ENCODE measurements at places on chromosomes 7 and 10.

- no peak for DNase-seq
Measured at GRCh38 chr10:57963546-57963945, 304.1 kb downstream of the IPMK start.

DNA sequence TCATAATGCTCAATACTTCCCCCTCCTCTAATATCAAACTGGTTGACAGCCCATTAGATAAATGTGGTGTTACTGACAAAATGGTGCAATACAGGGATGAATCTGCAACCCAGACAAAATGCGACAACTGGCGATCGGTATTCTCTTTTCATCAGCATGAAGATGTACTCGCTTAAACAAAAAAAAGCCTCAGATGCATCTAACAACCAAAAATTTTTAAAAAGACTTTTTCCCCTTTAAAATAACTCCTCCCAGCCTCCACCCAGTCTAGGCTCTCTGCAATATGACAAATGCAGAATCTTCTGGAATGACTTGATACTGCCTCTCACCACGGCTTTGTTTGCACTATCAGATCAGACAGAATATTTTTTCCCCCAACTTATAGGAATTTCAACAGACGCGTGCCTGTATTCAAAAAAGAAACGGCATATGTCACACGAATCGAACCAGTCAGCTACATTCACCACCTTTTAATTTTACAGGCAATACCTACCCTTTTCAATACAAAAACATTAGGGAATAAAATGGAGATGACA, 1.2 kb downstream of the YWHAG start:
- no peak for DNase-seq

- DNase-seq, result no peak
Measured at GRCh38 chr7:131623154-131623553, 66.7 kb upstream of the PODXL start.

DNA sequence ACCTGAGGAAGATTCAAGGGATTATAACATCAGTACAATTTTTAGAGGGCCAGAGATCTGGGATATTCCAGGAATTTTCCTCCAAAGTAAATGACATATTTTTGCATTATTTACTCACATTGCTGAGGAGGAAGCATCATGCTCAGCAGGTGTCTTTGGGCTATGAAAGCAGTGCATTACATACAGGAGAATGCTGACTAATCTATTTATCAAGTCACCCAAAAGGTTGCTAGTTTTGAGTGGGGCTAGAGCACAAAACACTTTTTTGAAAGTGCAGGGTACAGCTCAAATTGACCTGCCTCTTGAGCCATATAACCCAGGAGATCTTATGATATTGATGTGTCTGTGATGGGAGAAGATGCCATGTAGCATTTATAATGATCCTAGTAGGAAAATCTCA, 603.1 kb downstream of the POM121L12 start:
- no peak for DNase-seq

DNA sequence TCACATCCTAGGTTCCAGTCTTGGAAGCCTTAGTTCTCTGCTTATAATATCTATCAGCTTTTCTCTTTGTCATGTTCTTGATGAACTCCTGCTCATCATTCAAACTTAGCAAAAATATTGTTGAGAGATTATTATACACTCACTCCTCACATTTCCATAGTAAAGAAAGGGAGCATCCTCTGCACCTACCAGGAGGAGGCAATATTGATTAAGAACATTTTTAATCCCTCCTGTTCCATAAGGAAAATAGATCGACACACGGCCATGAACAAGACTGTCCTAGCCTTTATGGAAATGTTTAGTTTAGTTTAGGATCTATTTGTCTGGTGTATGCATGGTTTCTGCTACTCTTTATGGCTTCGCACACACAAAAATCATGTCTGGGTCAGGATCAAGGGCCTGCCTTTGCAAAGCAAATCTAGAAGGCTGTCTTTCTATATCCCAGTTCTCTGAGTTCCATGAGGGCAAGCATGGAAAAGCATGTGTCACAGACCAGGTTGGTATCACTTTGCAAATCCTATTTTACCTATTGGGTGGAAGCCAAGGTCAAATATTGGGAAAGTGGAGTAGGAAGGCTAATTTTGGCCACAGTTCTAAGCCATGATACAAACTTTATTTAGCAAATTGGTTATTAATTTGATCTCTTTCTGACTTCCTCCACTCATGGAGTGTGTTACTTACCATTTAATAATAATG, 164.4 kb downstream of the MDFIC start:
- no peak for DNase-seq

GRCh38 chr10:103512166-103512565, 18.7 kb downstream of the NEURL1 start:
- no peak for DNase-seq

DNA sequence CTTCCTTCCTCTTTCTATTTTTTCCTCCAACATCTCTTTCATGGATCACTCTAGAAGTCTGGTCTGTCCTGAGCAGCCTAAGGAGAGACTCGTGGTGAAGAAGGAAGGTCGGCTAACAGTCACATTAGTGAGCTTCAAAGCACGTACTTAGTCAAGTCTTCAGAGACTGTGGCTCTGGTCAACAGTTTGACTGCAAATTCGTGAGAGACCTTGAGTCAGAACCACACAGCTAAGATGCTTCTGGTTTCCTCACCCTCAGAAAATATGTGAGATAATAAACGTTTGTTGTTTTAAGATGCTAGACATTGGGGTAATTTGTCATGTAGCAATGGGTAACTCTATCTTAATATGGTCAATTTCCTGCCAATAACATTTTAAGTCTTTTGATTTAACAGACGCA, 126.2 kb upstream of the LRRN3 start:
- DNase-seq, result no peak

DNA sequence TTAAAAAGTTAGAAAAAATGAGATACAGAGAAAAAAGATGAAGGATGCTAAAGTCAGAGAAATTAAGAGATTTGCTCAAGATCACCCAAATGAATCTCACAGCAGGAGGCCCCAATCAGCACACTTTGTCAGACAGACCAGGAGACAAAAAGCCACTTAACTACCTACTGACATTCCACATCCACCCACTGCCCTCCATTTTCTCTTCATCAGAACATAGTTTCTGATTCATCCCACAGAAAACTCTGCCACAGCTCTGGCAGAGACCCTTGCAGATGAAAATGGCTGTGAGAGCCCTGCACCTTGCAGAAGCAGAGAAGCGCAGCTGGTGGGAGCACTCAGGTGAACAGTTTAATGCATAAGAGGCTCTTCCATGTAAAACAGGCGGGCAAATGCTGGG, 26.6 kb downstream of the DGKI start:
- DNase-seq, result no peak

- no peak for DNase-seq
Measured at GRCh38 chr10:113704637-113705343, 25.1 kb downstream of the CASP7 start.

- no peak for DNase-seq
Measured at GRCh38 chr10:3226960-3227744, 54.6 kb upstream of the PITRM1 start.

- DNase-seq, result no peak
Measured at GRCh38 chr7:151080067-151080521, 515 bp downstream of the FASTK start.

DNA sequence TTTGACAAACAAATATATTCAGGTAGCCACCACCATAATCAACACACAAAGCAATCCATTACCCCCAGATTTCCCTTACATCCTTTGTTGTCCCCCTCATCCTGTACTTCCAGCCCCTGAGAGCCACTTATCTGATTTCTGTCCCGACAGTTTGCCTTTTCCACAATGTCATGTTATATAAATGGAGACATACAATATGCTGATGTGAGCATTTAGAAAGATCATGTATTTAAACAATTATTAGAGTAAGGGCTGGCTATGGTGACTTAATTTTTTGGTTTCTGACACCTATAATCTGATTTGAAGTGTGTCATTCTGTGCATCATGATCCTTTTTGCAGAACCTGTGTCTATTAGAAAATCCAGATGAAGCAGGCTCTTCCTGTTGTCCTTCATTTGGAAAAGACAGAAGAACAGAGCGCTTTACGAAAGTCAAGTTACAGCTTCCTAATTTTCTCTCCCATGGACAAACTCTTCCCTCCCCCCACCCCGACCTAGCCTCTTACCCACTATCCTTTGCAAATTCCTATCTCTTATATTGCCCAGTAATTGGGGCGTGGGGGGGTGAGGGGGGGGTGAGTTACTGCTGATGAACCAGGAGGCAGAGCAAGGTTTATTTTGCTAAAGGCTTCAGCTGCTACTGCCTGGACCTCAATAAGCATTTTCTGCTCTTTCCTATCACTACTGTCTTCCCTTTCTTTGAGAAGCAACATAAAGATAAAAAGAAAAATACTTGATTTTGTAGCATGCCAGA, 252.4 kb upstream of the C7orf33 start:
- DNase-seq, result no peak

DNA sequence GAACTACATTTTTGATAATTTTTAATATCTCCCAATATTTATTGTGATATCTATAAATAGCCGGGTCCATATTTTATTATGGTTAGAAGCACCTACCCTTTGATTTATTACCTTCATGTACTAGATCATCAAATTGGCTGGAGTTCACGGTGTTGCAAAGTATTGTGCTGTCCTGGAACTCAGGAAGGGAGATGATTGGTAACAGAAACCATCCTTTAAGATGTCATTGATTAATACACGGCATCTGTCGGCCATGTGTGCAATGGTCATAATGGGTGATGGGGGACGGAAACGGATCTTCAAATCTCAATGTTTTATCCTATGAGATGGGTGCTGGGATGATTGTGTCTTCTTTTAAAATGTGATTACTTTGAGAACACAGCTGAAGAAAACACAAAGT, 157.0 kb downstream of the NEBL start:
- no peak for DNase-seq

DNA sequence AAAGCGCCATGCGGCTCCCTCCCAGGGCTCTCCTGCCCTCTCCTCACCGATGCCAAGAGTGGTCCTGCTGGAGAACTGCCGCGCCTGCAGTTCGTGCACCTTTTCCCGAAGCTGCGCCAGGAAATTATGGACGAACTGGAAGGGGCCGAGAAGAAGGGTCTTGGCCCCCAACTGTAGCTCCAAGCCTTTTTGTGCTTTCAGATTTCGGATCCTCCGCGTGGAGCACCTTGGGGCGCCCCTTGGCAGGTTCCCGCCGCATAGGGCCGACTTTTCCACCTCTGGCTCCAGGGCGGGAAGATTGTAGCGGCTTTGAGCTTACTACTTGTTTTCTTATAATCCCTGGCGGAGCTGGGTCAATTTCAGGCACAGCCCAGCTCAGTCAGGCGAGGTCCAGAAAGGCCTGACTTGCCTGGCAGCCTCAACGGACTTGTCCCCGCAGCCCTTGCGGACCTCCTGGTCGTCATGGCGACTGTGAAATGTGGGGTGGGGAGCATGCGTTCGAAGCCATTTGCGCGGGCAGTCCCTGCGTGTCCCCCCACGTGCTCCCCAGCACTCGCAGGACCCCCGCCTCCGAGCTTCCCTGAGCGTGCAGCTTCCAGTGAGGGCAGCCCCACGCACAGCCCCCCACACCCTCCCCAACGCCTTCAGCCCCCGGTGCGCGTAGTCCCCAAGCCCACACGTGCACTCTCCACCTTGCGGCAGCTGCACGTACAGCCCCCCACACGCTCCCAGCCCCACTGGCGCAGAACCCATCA, 129.9 kb downstream of the KBTBD2 start:
- DNase-seq, result no peak

DNA sequence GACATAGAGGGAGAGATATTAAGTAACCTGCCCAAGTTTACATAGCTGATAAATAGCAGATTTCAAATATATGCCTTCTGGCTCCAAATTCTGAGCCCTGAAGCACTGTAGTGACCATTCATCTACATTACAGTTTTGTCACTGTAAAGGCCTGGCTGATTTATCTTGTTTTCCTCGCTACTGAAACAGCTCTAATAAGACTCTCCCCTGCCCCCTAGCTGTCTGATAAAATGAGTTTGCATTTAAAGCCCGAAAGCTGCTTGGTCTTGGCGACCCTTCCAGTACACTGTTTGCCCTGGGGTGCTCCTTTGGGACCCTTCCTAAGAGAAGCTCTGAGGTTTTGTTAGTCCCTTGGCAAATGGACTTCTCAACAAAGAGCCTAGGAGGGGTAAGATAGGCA, 59.7 kb upstream of the RAB11FIP2 start:
- DNase-seq, result no peak

- no peak for DNase-seq
Measured at GRCh38 chr10:72094574-72094973, 6.2 kb upstream of the SPOCK2 start.

GRCh38 chr7:45623740-45624391, 49.7 kb downstream of the ADCY1 start:
- no peak for DNase-seq

- DNase-seq, result no peak
Measured at GRCh38 chr10:59807629-59808620, 54.7 kb upstream of the MRLN start.

DNA sequence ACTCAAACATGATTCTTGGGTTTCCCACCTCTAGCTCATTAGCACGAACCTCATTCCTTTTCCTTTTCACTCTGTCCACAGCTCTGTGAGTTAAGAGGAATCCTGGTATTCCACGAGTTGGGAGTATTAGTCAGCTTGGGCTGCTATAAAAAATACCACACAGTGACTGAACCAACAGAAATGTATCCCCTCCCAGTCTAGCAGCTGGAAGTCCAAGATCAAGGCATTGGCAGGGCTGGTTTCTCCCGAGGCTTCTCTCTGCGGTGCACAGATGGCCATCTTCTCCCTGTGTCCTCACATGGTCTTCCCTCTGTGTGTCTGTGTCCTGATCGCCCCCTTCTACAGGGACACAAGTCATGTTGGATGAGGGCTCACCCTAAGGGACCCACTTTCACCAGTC, 261.6 kb downstream of the TNS3 start:
- DNase-seq, result no peak

- DNase-seq, result no peak
Measured at GRCh38 chr7:98409843-98410242, 9.0 kb upstream of the BAIAP2L1 start.

- DNase-seq, result peak; percentile 60
Measured at GRCh38 chr10:80444646-80445319, 9.3 kb upstream of the TSPAN14 start.

DNA sequence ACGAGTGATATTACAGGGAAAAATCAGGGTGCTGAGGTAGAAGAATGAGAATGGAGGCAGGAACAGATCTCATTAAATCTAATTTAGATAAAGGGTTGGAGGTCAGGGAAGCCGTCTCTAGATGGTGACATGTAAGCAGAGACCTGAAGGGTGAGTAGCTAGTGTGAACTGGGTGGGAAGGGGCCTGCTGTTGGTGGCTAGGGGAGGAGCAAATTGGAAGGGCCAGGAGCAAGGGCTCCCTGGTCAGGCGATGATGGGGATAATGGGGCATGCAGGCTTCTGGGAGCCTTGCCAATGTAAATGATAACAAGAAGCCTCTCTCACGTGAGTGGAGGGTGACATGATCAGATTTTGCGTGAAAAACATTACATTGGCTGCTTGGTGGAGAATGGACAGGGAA, 76.3 kb downstream of the WDFY4 start:
- no peak for DNase-seq
